Left renal pelvis (tissue), 4 donors: ENCODE measurements at places on chromosomes 16 and 17. TPM values are rescaled to one million over a fixed set of nuclear protein-coding genes. Genes with fewer than 3 reads are reported as not detected.

GRCh38 chr16:14419817-14420216, 210.2 kb downstream of the PARN start:
- no peak for DNase-seq

- no peak for DNase-seq
Observed at GRCh38 chr17:67218385-67218950, 26.5 kb downstream of the HELZ start.

- no peak for DNase-seq
Observed at GRCh38 chr16:87936375-87937230, at the start of gene CA5A. TSS of gene CA5A (minus strand) at chr16:87936529. CDS start at chr16:87936450, 79 bp downstream.

GRCh38 chr17:76243826-76244679, 3.8 kb upstream of the RNF157 start:
- no peak for DNase-seq

DNA sequence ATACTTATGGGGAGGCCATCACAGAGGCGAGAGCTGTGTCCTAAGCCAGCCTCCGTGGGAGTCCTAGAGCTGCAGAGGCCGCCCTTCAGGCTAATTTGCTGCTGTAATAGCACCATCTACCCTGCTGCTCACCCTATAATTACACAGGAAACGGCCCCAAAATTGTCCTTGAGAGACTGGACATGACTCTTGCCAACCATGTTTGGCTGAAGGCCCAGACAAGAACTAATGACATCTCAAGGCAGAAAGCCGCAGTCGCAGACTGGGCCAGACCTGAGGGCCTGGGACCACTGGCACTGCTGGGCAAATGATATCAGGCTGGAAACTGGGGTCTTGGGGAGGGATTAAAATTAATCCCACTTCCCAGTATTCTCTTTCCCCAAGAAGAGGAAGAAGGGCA, 24.1 kb downstream of the PSMD7 start:
- DNase-seq = no peak

KRT17 gene
- polyA plus RNA-seq = 1.2 TPM

PLXDC1 gene
- polyA plus RNA-seq = 15.7 TPM
